Activated CD4-positive, alpha-beta T cell treated with anti-CD3 and anti-CD28 coated beads, Interleukin-2, amount 10 ng/mL, durations not matched to agents 24 days and 14 days (primary cell): ENCODE measurements at places on chromosomes 13 and 19.
A peak's percentile ranks its signal among the peaks of the same experiment; 100 is the strongest.

GRCh38 chr19:12194827-12195731, 32.2 kb downstream of the ZNF136 start:
- peak; percentile 63 for DNase-seq

GRCh38 chr19:37519890-37520289, 13.2 kb downstream of the ZNF793 start:
- DNase-seq: no peak

DNA sequence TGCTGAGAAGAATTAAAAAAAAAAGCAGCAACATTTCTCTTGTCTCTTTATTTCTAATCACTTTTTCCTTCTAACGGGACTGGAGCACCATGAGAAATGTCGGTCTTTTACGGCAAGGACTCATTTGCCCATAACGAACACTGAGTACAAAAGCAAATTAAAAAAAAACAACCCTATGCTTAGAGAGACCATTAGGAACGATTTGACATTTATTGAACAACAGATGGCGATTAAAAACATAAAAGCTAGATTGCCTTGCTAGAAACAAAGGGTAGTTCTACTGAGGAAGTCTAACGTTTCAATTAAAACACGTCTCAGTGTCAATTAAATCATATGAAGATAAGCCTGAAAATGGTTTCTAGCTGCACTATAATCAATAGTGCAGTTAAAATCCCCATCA, 51.1 kb downstream of the OLFM4 start:
- no peak for DNase-seq

GRCh38 chr13:74171641-74172040, 37.4 kb upstream of the KLF12 start:
- DNase-seq: no peak

- peak; percentile 92 for DNase-seq
Observed at GRCh38 chr19:53906211-53907192, 2.6 kb upstream of the CACNG7 start.

GRCh38 chr13:28640861-28641599, 17.9 kb upstream of the POMP start:
- DNase-seq: no peak

DNA sequence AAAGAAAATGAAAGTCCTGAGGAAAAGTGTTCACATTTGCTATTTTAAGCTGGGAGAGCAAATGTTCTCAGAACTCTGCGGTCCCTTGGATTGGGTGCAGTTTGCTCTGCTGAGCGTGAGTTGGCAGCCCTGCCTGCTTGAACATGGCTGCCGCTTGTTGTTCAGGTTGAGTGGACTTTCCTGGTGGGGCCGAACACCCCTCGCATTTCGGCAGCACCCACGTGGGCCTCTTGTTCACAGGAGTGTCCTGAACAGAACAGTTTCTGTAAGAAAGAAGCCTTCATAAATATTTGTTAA, 10.8 kb upstream of the RNF113B start:
- no peak for DNase-seq

DNA sequence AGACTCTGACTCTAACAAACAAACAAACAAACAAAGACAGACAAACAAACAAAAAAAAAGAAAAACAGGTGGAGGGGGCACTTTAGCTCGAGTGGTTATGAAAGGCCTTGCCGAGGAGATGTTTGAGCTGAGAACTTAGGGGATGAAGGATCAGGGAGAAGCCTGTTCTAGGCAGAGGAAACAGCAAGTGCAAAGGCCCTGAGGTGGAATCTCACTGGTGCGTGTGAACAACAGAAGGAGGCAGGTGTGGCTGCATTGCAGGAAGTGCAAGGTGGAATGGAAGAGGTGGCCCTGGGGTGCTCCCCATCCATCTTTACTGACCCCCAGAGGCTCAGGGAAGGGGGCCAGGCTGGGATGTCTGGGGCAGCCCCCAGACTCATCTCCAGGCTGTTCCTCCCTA, 41.9 kb downstream of the CYP4F22 start:
- no peak for DNase-seq

- DNase-seq: peak; percentile 94
Observed at GRCh38 chr19:3665681-3666544, 34.4 kb downstream of the PIP5K1C start.

DNA sequence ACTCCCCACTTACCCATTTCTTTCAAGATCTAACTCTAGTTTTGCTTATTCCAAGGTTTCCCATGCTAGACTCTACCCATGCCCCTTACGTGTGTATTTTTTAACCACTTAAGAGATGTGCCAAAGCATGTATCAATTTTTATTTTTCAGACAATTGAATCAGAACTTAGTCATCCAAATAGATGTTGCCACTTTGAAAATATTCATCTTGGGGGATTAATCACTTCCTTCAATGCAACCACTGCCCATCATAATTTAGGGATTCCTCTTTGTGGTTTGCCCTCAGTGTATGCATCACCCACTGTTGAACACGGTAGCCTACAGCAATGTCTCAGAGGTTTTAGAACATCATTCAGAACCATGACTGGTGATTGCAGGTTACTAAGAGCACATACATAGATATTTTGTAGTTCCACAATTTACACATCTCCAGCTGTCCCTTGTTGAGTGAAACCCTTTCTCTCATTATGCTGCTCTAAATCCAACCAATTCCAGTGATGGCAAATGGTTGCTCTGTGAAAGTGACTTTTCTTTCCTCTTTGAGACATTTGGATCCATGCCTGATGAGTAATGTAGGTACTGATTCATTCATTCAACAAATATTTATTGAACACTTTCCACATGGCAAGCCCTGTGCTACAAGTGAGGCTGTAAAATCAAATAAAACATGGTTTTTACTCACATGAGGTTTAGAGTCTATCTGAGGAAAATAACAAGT, 60.6 kb upstream of the SERP2 start:
- DNase-seq: no peak

- no peak for DNase-seq
Observed at GRCh38 chr13:35984287-35984686, 146.9 kb downstream of the DCLK1 start.

GRCh38 chr19:18798384-18799352, 7.6 kb upstream of the COMP start:
- no peak for DNase-seq

DNA sequence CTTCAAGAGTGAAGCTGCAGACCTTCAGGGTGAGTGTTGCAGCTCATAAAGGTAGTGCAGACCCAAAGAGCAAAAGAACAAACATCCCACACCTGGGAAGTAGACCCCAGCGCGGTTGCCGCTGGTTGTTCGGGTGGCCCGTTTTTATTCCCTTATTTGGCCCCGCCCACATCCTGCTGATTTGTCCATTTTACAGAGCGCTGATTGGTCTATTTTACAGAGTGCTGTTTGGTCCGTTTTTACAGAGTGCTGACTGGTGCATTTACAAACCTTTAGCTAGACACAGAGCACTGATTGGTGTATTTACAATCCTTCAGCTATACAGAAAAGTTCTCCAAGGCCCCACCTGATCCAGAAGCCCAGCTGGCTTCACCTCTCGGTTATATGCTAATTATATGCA, 1.0 kb downstream of the SCGB2B2 start:
- no peak for DNase-seq

- peak; percentile 72 for DNase-seq
Observed at GRCh38 chr13:42497798-42498197, 76.2 kb upstream of the TNFSF11 start.

DNA sequence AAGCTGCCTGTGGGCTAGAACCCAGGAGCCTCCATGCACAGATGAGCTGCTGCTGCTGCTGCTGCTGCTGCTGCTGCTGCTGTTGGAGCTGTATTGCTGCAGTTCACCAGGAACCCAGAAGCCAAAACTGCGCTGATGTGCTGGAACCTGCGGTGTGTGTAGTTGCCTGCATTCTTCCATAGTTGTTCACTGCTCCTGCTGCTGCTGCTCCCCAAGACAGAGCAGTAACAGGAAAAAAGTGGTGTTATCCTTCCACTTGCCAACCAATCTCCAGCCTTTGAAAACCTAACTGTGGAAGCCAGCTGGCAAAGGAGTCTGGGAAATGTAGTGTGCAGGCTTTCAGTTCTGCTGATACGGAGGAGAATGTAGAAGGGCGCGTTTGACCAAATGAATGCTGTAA, 37.9 kb downstream of the ARHGAP35 start:
- no peak for DNase-seq
